ENCODE measurements at places on chromosomes 4 and X.

DNA sequence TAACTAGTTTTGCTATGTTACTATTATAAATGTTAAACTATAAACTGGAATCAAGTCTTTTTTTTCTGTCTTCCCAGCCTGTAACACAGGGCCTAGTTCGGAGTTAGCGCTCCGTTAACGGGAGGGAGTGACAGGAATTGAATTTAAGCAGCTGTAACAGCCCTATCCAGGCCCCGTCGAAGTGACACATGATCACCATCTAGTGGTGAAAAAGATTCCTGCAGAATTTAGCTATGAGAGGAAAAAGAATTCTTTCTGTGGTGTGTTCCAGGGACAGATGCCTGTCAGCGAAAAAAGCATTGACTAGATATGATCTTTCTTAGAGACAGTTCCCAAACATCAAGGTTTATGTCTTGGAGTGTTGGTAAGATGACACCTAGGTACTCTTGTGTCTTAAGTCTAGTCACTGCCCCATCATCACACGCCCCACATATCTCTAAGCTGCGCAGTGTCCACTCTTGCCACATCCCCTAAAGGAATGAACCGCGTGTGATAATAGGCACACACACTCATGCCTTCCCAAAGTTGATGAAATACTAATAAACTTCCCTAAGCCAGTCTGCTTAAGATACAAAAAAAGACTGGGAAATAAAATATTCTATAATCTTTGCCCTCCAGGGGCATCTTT lies 2.1 kb downstream of the GAB3 start:
- DNase-seq = no peak

GRCh38 chr4:147799986-147800555 lies 68.2 kb downstream of the ARHGAP10 start:
- DNase-seq = no peak

DNA sequence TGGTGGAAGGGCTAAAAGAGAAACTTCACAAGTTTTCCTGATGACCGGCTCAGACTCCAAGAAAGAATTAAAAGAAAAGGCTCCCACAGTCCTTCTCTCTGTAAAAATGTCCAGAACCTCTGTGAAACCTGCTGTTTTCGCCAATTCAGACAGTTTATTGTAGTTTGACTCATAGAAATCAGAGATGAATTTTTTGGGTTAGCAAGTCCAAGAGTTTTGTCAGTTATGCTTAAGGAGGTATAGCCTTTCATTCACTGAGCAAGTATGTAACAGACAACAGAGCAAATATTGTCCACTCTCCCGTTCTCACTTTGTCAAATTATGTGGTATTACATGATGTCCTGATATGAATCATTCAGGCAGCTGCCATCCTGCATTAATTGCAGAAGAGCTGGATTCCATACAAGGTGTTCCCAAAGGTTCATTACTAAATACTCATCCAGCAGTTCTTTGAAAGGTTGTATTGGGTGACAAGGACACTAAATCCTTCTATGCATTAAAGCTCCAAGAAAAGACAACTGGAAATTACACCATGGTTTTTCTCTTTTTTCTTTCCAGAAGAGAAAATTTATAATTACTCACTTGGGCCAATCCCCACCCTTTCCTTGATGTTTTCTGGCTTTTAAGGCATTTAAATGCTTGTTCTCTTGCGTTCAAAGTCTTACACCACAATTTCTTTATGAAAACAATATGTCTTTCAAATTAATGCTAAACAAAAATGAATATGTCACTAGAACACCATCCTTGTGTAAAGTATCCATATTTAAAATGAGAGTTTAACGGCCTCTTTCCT lies 30.0 kb upstream of the PLAC1 start:
- no peak for DNase-seq

- DNase-seq = no peak
These were observed 69.0 kb downstream of the DMD start for GRCh38 chrX:33142331-33142730.

DNA sequence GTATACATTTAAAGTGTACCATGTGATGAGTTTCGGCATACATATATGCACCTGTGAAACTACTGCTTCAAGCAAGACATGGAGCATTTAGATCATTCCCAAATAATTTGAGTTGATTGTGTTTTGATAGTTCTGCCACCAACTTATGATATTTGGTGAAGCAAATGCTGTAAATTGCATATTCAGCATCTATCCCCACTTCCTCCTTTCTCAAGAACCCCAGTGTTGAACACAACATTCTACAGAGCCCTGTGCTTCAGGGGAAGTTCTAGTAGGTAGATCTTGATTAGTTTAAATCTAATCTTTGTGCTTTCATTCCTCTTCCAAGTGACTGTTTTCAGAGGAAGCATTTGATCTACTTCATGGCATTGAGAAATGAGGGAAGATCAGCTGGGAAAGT lies 5.4 kb upstream of the SHROOM3 start:
- DNase-seq = no peak

All from left kidney (tissue), 8 donors.